ENCODE measurements at places on chromosomes 4 and X.

DNA sequence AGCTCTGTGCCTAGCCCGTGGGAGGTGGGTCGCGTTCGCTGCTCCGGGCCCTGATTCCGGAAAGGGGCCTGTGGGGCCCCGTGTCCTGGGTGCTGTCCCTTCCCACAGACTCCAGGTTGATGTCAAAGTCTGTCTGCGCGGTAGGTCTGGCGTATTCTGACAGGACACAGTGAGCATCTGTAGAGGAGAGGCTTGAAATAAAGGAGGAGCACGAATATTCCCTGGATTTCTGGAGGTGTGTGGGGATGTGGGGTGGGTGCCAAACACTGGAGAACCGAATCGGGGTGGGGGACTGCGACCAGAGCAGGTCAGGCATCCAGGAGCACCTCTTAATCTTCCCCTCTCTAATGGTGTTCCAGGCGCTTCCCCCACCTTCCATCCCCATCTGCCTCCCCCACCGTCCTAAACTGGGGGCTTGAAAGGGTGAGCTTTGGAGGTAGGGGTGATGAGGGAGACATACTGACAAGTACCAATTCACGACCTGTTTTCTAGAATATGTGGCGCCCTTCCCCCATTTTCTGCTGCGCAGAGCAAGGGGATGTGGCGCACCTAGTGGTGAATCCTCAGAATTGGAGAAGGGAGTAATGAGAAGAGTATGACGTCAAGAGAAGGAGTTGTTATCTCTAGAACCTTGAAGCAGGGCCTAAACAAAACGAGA is 877 bp downstream of the GPRASP1 start:
- no peaks in the 10 kb centered on the region for H3K36me3 ChIP-seq
- no peak overlapping the region for H3K4me3 ChIP-seq
- H3K27ac ChIP-seq: no peak overlapping the region
- H3K27me3 ChIP-seq: no peaks in the 10 kb centered on the region
- H3K4me1 ChIP-seq: no peaks in the 10 kb centered on the region
- DNase-seq: no peak

GRCh38 chrX:151743651-151744470 is 9.3 kb downstream of the CNGA2 start:
- no peak for DNase-seq
- no peaks in the 10 kb centered on the region for H3K4me1 ChIP-seq
- H3K4me3 ChIP-seq: no peak overlapping the region
- no peak overlapping the region for H3K27ac ChIP-seq
- H3K27me3 ChIP-seq: no peaks in the 10 kb centered on the region
- no peaks in the 10 kb centered on the region for H3K36me3 ChIP-seq

DNA sequence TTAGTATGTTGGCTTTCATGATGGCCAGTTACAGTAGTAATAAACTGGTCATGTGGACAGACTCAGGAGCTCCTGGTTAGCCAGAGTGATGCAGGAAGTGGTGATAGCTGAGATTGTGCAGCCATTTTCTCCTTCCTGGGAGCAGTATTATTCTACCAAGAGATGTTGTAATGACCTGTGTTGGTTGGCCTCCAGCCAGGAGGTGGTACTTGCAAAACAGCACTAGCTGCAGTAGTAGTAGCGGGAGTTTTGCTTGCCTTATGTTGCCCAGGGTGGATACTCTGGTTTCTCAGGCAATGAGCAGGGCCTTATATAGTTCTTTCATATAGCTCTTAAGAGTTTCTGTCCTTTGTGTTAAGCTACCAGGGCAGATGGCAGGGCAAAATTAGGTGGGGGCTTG is 998.8 kb downstream of the GLUD2 start:
- H3K4me3 ChIP-seq: no peak overlapping the region
- H3K4me1 ChIP-seq: no peaks in the 10 kb centered on the region
- H3K36me3 ChIP-seq: no peaks in the 10 kb centered on the region
- H3K27me3 ChIP-seq: no peaks in the 10 kb centered on the region
- no peak for DNase-seq

GRCh38 chrX:150411656-150412055 is 48.5 kb downstream of the MAMLD1 start:
- no peaks in the 10 kb centered on the region for H3K36me3 ChIP-seq
- no peak for DNase-seq
- H3K27me3 ChIP-seq: no peaks in the 10 kb centered on the region
- H3K27ac ChIP-seq: no peak overlapping the region
- H3K4me1 ChIP-seq: no peaks in the 10 kb centered on the region
- H3K4me3 ChIP-seq: no peak overlapping the region

DNA sequence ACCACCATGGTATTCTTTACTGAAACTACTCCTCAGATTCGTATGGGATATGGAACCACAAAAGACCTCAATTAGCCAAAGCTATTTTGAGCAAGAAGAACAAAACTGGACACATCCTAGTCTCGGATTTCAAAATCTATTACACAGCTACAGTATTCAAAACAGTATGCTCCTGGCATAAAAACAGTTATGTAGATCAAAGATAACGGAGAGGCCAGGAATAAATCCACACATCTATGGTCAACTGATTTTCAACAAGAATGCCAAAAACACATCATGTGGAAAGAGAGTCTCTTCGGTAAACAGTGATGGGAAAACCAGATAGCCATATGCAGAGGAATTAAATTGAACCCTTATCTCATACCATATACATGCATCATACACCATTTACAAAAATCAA is 155.3 kb downstream of the SPCS3 start:
- H3K27me3 ChIP-seq: no peaks in the 10 kb centered on the region
- H3K4me1 ChIP-seq: no peaks in the 10 kb centered on the region
- no peaks in the 10 kb centered on the region for H3K36me3 ChIP-seq
- DNase-seq: no peak
- H3K27ac ChIP-seq: no peak overlapping the region

- DNase-seq: no peak
- H3K4me1 ChIP-seq: no peaks in the 10 kb centered on the region
- H3K4me3 ChIP-seq: no peak overlapping the region
- H3K27ac ChIP-seq: no peak overlapping the region
These were observed 31.3 kb upstream of the NXF3 start for GRCh38 chrX:103124284-103124683.

DNA sequence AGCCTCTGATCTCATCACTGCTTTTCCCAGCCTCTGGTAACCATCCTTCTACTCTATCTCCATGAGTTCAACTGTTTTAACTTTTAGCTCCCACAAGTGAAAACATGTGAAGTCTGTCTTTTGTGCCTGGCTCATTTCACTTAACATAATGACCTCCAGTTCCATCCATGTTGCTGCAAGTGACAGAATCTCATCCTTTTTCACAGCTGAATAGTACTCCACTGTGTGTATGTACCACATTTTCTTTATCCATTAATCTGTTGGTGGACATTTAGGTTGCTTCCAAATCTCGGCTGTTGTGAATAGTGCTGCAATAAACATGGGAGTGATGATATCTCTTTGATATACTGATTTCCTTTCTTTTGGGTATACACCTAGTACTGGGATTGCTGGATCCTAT is 109.5 kb downstream of the FRYL start:
- no peak overlapping the region for H3K27ac ChIP-seq
- H3K4me3 ChIP-seq: no peak overlapping the region
- no peak for DNase-seq
- H3K36me3 ChIP-seq: no peaks in the 10 kb centered on the region
- no peaks in the 10 kb centered on the region for H3K4me1 ChIP-seq

GRCh38 chr4:37653601-37654000 is 32.6 kb downstream of the RELL1 start:
- no peak for DNase-seq
- H3K4me3 ChIP-seq: no peak overlapping the region
- H3K27ac ChIP-seq: no peak overlapping the region
- peaks cover 45% of the 10 kb centered on the region for H3K4me1 ChIP-seq
- H3K27me3 ChIP-seq: no peaks in the 10 kb centered on the region

DNA sequence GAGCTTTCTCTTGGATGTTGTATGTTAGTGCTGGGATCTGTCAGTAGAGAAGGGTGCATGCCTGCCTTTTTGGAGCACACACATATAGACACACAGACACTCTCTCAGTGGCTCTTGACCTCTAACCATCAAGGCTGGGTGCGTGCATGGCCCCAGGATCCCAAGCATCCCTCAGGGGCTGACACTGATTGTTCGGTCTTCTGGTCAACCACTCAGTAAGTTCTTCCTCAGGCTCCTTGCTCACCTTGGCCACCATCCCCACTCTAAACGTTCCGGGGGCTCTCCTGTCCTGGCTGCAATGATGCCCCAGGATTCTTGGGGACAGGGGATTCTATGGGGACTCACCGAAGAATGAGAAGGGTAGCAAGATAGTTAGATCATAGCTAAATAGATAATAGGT is 179.6 kb downstream of the SHOX start:
- H3K27ac ChIP-seq: no peak overlapping the region
- no peak overlapping the region for H3K4me3 ChIP-seq
- no peaks in the 10 kb centered on the region for H3K36me3 ChIP-seq
- H3K4me1 ChIP-seq: no peaks in the 10 kb centered on the region
- DNase-seq: no peak
- H3K27me3 ChIP-seq: peaks cover 14% of the 10 kb centered on the region

DNA sequence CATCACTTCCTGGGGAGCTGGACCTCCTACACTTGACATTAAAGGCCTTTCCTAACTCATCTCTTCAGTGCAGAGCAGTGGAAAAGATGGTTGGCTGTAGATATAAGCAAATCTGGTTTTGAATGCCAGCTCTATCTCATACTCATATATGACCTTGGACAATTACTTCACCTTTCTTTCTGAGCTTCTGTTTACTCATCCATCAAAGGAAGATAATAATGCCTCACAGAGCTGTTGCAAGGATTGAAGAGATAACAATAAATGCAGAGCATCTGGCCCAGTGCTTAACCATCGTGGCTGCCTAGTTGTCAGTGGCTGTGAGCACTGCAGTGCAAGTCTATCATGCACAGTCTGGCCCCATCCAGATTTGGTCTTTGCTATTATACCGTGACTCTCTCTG is 148.1 kb upstream of the EOLA2 start:
- DNase-seq: peak; percentile 1
- no peaks in the 10 kb centered on the region for H3K4me1 ChIP-seq
- no peak overlapping the region for H3K27ac ChIP-seq
- H3K4me3 ChIP-seq: no peak overlapping the region
- H3K36me3 ChIP-seq: no peaks in the 10 kb centered on the region

DNA sequence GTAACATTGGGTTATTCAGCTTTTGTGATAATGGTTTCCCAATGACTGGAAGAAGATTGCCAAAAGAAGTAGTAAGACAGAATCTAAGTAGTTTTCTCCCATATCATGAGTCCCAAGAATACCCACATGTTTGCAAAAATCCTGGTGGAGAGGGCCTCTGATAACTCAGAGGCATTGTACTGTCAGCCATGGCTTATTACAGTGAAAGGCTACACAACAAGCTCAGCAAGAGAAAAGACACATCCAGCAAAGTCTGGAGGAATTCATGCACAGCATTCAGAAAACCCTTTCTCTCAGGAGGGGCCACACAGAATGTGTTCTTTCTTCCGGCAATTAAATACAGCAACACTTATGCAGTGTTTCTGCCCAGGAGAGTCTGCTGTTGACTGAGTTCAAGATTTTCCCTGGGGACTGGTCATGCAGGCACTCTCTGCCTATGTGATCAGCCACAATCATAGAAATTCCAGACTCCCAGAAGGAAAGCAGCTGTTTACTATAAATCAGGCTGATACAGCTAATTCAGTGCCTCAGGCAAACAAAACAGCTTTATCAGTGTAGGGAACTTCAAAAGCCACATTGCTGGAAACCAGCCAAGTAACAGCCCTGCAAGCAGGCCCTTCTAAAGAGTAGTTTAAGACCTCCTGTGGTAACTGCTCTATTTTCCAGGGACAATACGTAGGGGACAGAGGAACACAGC is 937.1 kb downstream of the CCSER1 start:
- H3K4me1 ChIP-seq: no peaks in the 10 kb centered on the region
- no peaks in the 10 kb centered on the region for H3K36me3 ChIP-seq
- H3K27ac ChIP-seq: no peak overlapping the region

DNA sequence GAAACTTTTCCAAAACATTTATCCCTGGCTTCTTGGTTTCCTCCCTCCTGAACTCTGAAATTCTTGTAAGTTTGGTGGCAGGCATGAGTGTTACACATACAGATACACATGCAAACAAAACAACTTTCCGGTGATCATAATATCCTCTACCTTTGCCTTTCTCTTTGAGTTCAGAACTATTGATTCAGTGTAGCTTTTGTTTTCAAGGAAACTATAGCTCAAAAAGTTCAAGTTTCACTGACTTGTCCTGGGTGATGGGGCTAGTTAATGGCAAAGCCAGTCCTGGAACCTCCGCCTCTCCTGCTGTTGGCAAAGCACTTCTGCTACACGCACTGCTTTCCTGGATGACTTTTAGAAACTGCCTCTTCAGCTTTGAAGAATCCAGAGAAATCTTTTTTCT is 177.3 kb upstream of the FAT1 start:
- peak; percentile 17 for DNase-seq
- no peaks in the 10 kb centered on the region for H3K36me3 ChIP-seq
- H3K27me3 ChIP-seq: no peaks in the 10 kb centered on the region
- no peak overlapping the region for H3K4me3 ChIP-seq
- H3K4me1 ChIP-seq: peaks cover 47% of the 10 kb centered on the region

DNA sequence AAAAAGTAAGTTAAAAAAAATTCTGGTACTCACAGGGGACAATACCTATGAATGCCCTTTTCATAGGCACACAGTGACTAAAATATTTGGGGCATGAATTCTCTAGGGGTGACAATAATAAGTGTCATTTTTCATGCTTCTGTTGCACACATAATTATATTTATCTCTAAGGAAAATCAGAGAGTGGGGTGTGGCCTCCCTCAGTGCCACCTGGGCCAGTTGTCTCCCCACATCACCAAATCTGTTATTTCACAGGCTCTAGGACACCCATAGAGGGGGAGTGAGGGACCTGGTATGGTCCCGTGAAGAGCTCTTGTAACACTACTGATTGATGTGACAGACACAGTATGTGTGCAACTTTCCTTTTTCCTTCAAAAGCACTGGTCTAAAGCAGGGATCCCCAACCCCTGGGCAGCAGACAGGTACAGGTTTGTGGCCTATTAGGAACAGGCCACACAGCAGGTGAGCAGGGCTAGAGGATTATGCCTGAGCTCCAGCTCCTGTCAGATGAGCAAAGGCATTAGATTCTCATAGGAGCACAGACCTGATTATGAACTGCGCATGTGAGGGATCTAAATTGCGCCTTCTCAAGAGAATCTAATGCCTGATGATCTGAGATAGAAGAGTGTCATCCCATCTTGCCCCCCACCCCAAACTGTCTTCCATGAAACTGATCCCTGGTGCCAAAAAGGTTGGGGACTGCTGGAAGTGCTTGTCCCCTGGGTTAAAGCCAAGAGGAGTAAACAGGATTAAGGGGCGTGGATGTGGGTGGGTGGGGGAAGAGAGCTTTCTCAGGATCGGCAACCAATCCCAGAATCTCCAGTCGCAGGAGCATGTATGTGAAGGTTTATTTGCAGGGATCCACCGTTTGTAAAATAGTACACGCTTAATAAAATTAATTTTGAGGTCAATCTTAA is 856 bp downstream of the SLC9B1 start:
- H3K27ac ChIP-seq: peak overlapping the region; percentile 79
- peaks cover 11% of the 10 kb centered on the region for H3K4me1 ChIP-seq
- DNase-seq: peak; percentile 7
- no peaks in the 10 kb centered on the region for H3K27me3 ChIP-seq
- peak overlapping the region; percentile 76 for H3K4me3 ChIP-seq
